ENCODE measurements at places on chromosomes 2 and 18.

- ATAC-seq, result no peak
Measured at GRCh38 chr18:49668574-49669275, 106.9 kb downstream of the LIPG start.

- ATAC-seq, result peak; percentile 86
Measured at GRCh38 chr2:39631718-39632117, 34.0 kb upstream of the TMEM178A start.

DNA sequence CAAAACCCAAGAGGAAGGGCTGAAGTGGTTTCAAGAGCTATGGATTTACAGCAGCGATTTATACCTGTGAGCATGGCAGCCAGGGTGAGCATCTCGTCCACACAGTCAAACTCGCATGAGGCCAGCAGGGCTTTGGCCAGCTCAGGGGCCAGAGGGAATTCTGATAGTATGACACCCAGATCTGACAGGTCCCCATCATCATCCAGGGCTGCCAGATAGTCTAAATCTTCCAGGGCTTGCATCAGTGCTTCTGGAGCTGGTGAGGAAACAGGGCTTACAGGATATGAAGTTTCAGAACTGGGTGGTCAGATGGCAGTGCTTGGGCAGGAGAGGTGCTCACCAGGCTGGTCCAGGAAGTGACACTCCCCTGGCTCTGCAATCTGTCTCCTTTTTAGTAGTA, 3.5 kb downstream of the DQX1 start:
- peak; percentile 3 for ATAC-seq

DNA sequence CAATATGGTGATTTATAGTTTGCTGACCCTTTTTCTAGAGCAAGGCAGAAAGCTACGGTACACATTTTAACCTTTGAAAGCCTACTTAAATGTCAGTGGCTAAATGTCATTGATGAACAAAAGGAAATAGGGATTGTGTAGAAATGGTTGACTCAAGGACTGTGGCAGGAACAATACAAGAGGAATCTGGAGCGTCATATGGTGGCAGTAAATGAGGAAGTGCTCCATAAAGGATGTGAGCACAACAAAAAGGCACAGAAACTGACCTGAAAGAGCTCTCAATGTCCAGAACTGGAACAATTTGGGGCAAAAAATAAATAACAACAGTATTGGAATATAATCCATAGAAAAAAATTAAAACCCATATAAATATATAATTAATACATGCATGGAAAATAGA, 443.9 kb upstream of the VRK2 start:
- ATAC-seq, result no peak

- ATAC-seq, result peak; percentile 82
Measured at GRCh38 chr2:216777637-216778273, 82.1 kb downstream of the TNP1 start.

DNA sequence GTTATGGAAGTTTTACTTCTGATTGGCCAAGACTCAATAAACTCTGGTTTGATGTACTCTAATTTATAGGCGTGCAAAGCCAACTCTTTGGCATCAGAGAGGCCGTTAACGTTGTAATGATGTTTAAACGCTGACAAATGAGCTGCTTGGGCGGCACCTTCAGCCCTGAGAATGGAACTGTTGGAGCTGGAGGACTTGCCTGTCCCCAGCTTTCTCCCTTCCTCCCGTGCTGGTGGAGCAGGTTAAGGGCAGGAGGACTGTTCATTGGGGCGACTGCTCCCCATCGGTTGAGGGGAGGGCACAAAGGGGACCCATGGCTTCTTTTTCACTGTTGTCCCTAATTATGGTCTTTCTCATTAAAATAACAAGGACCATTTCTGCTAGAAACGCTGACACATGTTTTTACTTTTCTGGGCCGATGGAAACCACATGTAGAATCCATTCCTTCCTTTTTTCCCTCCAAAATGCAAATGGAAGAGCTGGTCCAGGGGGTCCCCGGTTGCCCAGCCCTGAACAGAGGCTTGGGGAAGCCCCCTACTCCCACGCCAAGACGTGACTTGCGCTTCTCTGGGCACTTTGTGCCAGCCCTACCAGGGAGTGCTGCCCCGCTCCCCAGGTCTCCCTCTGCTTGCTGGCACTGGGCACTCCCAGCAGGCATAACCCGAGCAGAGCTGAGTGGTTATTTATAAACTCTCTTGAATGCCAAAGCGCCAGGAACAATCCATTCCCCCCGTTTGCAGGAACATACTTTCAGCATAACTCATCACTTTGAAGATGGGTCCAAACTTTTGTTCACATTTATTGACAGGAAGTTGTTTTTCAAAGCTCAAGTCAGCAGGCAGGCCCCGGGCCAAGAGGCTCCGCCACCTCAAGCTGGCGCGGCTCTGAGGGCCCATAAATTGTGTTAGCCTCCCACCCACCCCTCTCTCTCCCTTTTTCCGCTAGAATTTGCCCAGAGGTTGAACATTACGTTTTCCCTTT, 170.1 kb downstream of the ASB1 start:
- peak; percentile 98 for ATAC-seq

- ATAC-seq, result no peak
Measured at GRCh38 chr2:18369760-18370159, 190.7 kb downstream of the RDH14 start.

All from SK-N-SH treated with all-trans-retinoic acid at 6 μM for 48 hours (cell line).